HFFc6 (cell line): ENCODE measurements at places on chromosomes 12 and 14. TPM values are rescaled to one million over a fixed set of nuclear protein-coding genes. Genes with fewer than 3 reads are reported as not detected.

CFAP54 gene
- 0.40 to 0.99 TPM (median 0.58 TPM) in 3 replicates for total RNA-seq

PTCSC3 gene
- not detected in 3 replicates for total RNA-seq

ALDH1L2 gene
- total RNA-seq, result 42.0 to 49.1 TPM (median 46.0 TPM) in 3 replicates

SLC5A8 gene
- total RNA-seq, result not detected in 3 replicates

MAP1LC3B2 gene
- total RNA-seq, result 2.2 to 3.5 TPM (median 3.0 TPM) in 3 replicates

DNA sequence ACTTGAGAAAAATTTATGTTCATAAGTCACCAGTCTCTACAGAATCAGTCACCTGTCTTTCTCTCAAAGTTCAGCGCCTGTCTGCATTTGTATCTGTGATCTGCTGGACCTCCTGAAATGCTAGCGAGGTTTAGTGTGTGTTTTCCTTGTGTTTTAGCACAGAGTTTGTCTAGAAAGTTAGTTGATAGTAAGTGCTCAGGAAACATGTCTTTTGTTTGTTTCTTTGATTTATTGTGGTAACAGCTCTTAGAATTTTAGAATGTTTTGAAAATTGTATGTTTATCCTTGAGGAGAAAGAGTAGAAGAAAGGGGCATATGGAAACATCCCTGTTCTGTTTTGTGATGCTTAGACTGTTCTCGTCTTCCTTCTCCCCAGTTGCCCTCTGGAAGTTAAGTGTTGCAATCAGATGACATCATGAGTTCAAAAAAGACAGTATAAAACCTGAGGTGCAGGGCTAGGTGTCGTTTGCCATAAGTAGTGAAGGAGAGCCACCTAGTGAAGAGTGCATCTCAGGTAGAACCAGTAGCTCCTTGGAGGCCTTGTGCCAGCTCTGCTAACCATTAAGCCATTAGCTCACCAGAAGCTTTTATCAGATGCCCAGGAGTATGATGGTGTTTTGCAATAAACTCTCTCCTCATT lies 44.8 kb downstream of the FBXW8 start:
- DNase-seq, result no peak

DNA sequence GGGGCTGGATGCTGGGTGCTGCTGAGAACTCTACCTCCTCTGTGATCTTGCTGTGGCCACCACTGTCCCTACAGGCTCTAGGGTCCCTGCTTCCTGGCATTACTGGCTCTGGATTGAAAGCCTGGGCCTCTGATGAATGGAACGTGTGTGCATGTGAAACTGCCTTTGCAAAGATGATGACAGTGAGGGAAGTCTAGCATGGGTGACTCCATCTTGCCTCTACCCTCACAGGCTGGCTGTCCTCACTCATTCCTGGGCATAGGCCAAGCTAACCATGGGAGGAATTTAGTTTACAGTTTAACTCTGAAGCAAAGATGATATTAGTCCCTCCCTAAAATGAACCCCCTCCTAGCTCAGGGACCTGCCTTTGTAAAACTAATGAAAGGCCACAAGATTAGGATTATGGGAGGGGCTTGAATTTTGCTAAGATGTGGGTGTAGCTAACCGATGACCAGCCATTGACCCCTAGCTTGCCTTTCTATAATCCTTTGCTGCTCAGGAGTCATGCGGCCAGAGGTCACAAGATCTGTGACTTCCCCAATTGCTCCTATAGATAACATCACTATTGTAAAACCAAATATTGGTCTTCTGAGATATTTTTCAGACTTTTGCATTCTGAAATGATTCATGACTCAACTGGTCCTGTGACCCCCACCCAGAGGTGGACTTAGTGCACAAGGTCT lies 2.2 kb upstream of the C1S start:
- no peak for DNase-seq

GRCh38 chr14:103846543-103847450 lies 578 bp downstream of the PPP1R13B start:
- DNase-seq, result no peak

DNA sequence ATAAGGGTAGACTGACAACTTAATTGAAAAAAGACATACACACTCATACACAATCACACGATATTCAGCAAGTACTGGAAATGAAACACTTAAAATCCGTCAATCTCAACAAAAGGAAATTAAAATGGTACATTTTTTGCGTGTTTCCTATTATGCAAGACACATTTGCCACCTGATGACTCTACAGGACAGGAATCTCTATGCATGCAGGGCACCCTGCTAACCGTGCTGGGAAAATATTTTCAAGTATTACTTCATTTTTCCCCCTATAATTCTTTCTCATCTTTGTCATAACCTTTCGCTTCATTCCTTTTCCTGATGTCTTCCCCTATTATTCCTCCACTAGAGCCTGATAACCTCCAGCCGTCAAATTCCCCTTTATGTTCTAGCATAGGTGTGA lies 150.2 kb downstream of the TMEM132D start:
- no peak for DNase-seq

DNA sequence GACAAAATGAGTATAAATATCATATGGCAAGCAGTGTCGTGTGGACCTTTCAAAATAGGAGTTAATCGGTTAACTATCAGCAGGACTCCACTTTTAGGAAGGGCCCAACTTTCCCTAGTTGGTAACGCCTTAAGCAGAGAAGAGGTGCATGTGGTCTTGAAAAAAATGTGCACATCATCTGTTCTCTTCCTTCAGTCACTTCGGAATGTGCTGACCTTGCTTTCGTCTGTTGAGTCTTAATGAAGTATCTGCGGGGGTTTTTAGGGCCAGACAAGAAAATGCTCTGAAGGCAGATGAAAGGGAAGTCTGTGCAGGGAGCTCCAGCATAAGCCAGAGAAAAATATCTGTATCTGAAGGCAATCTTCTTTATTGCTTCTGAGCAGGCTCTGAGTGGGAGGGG lies 185.2 kb downstream of the AEBP2 start:
- DNase-seq, result no peak

- peak; percentile 25 for DNase-seq
These were observed 625.5 kb downstream of the DIO2 start for GRCh38 chr14:79585845-79586244.

DYRK2 gene
- total RNA-seq, result 31.2 to 38.1 TPM (median 33.8 TPM) in 3 replicates

MSI1 gene
- not detected in 3 replicates for total RNA-seq

- no peak for DNase-seq
These were observed 194.9 kb upstream of the SYT10 start for GRCh38 chr12:33634544-33634943.

GRCh38 chr12:68641138-68641537 lies 30.4 kb downstream of the RAP1B start:
- no peak for DNase-seq

AVPR1A gene
- not detected in 3 replicates for total RNA-seq

DNA sequence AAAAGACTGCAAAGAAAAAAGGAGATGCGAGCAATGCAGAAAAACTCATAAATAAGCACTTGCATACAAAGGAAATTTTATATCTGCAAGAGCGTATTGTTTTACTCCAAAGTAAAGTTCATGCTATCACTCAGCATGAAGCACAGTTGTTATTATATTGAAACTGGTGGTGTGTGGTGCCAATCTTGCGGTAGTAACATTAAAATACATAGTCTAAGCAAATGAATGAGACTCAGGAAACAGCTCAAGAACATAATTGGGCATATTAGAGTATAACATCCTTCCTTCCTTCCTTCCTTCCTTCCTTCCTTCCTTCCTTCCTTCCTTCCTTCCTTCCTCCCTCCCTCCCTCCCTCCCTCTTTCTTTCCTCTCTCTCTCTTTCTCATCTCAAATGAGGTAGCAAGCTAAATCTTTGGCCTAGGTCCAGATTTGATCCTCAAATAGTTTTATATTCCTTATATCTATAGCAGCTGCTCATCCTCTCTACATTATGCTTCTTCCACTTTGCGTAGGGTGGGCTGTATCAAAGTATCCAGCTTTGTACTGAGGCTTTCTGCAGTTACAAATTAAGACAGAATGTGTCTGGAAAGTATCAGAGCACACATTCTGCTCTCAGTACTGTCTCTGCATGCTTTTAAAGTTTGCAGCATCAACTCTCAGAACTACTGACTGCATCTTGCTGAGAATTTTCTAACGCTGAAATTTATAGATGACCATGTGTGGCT lies 718.3 kb downstream of the RERGL start:
- DNase-seq, result no peak

CMA1 gene
- total RNA-seq, result not detected in 3 replicates

GRCh38 chr14:81765651-81766275 lies 232.1 kb upstream of the SEL1L start:
- no peak for DNase-seq

DNA sequence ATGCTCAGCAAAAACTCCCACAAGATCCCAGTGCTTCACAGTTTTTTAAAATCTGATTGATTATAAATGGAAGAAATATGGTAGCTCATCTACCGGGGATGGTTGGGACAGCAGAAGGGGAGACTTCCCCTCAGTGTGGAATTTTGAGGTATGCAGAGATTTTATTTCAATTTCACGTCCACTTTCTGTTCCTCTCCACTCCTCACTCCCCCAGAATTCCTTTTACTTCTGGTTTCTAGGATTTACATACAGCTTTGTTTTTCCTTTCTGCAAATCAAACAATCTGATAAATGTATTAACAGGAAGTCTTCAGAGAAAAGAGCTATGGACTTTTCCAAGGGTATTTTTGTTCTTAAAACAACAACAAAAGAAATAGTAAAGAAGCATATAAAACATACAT lies 181.5 kb upstream of the ARHGAP5 start:
- no peak for DNase-seq

DNA sequence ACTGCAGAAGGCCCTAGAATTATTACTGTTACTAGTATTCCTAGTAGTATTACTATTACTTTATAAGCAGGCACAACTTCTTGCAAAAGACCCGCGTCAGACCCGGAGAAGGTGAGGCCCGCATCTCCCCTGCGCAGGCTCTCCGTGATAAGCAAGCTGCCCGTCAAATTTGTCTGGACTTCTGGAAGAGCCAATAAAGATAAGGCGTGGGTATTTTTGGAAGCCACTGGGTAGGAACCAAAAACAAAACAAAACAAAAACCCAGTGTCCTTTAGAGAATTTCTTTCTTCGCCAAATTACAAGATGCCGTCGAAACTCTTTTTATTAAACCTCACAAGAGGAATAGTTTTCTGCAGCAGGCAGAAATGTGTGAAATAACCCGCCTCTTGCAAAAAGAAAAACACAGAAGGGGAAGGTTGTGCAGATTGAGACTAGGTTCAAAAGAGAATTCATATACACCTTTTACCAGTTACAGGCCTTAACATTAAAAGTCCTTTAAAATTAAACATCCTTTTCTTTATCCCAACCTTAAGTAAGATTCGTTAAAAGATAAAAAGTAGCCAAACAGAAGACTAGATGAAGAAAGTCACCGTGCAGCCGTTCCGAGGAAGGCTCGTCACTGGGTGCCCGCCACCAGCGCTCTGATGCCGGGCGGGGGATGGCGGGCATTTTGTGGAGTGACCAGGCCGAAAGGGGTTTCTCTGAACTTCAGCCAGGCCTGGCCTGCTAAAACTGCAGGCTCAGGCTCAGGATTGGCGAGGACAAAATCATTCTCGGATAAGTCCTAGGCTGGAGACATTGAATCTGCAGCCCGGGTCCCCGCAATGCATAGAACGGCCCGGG lies 1.6 kb downstream of the TBX5 start:
- no peak for DNase-seq

DNA sequence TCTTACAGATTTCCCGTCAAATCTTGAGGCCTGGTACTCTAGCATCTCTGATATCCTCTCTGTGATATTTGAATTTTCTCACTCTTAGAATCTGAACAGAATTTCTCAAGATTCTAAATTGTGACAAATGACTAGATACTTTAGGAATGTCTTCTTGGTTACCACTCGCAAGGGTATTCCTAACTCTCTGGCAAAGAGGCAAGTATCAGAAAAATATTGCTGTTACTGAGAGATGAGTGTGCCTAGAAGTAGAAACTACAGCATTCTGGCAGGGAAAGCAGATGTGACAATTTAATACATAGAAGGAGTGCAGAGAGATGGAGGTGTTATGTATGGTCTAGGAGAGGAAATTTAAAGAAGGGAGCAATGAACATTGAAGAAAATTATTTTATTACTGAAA lies 467.8 kb downstream of the LRIG3 start:
- peak; percentile 49 for DNase-seq

GRCh38 chr12:112468046-112468445 lies 49.3 kb downstream of the PTPN11 start:
- DNase-seq, result no peak

DNA sequence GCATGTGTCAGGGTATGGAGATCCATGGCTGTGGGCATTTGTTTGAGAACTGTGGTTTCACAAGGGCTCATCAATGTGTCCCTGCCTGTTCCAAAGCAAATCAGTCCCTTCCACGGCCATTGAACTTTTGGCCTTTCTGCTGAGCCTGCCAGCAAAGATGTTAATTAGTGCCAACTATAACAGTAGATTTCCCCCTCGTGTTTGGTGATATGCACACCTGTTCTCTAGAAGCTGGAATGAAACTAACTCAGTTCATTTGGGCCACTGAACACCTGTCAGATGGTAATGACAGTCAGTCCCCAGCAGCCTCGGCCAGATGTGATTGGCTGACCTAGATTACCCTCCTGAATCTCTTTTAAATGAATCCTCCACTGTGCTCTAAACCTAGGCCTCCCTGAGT lies 43.2 kb downstream of the IRAK3 start:
- no peak for DNase-seq

DNA sequence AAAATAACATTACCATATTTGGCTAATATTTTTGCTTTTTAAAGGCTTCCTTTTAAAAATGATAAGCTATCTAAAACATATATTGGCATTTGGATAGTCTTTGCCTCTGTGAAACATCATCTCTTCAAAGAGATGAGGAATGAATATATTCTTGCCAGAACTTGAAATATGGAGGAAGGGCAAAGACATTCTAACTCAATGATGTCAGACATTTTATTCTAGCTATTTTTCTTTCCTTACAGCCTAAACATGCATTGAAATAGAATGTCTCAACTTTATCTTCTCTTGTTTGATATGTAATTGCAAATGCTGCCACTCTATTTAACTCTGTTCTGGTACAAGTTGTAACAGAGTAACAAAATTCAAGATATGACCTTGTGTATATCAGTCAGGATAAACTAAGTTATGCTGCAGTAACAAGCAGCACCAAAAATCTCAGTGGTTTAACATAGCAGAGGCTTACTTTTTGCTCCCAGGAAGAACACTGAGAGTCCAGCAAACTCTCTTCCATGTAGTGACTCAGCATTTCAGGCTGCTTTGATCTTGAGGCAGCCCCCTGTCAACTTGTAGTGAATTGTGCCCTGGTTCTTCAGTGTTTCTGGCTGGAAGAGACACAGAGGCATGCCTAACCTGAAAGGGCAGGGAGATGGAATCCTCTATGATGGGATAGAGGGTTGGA lies 11.0 kb downstream of the IRAK3 start:
- no peak for DNase-seq

FAM186B gene
- 0.15 to 0.27 TPM (median 0.24 TPM) in 3 replicates for total RNA-seq

DNA sequence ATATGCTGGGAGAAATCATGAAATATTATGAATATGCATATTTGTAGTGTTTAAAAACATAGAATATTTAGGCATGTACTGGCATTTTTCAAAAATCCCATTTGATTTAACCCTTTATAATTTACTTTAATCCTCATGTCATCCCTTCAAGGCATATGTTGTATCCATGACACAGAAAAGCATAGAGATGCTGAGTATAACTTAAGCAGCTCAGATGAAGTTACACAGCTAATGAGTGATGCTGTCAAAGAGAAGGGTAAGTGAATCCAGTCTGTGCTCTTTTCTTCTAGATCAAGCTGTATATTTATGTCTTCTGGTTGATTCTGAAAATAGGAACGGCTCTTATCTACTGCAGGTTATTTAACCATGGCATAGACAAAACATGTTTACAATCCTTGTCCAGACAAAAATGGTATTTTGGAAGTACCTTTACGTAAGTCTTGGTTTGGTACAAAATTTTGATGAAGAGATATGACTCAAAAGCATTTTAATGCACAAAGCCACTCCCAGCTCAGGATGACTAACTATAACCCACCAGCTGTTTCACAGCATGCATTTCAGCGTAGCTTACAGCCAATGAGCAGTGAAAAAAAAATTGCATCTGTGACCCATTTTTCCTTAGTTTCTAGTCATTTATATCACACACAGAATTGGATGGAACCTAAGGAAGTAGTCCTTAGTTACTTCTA lies 201.7 kb downstream of the STXBP6 start:
- DNase-seq, result peak; percentile 56
